Astrocyte (in vitro differentiated cells and primary cell): ENCODE measurements at places on chromosomes 6 and 20. TPM values are rescaled to one million over a fixed set of nuclear protein-coding genes. Genes with fewer than 3 reads are reported as not detected.

ESR1 gene
- 0.05 TPM in 2 replicates for total RNA-seq

OPRL1 gene
- 2.8 and 3.6 TPM in 2 replicates for total RNA-seq

HELZ2 gene
- 188 and 200 TPM in 2 replicates for total RNA-seq

DNA sequence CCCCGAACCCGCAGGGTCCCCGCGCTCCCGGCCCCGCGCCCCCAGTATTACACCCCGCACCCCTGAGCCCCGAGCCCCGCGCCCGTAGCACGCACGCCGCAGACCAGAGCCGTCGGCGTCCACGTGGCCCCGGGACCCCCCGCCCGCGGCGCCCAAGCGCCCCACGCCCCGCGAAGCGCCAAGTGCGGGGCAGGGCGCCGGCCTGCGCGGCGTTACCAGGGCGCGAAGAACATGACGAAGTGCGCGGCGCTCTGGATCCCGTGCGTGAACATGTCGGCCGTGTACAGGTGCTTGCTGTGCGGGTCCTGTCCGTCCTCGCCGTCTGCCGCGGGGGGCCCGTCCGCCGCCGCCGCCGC is 312 bp downstream of the TXNDC5 start:
- DNase-seq = no peak

- DNase-seq = peak; percentile 27
Observed at GRCh38 chr20:49320460-49320859, 42.6 kb upstream of the ZNFX1 start.

DNA sequence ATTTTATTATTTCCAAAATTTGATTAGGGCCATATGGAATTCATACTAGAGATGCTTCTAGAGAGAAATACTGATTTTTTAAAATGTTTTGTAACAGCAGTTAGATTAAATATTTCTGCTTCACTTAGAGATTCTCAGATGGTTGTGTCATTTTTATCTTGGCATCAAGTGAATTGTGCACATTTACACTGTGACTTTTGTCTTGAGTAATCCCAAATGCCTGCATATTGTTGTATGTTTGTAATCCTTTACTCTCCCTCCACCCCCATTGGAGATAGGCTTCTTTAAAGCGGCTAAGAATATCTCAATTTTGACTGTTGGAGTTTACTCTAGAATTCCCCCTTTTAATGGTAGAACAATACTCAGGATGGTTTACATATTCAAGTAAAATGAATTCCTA is 19.0 kb downstream of the STX16 start:
- DNase-seq = no peak

DNA sequence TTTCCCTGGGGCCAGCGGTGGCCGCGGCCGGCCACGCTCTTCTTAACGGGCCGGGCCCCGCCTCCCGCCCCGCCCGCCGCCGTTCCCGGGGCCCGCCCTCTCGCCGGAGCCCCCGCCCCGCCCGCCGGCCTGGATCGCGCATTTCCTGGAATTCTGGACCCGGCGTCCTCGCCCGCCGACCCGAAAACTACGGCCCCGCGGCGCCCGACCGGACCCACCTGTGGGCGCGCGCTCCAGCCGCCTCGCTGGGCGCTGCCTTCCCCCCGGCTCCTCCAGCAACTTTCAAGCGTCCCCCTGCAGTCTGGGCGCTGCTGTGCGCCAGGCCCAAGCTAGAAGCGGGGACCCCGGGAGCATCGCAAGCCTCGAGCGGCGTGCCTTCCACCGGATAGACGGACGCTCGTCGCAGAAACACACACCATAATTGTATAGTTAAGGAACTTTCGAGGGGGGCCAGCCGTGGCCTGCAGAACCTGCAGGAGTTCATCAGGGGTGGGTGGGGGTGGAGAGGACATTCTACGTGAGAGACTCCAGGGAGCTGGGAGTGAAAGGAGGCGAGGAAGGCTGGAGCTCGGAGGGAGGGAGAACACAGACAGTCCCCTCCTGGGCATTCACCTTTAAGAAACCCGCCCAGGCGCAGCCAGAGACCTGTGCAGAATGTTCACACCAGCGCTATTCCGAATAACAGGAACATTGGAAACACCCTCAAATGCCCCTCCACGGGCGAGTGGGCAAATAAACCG is at the start of gene ADA:
Gene ADA, minus strand, starts transcription at position 16 of the 740 bp plus-strand sequence. CDS start 92 bp downstream, outside the sequence.
- DNase-seq = peak; percentile 15

DNA sequence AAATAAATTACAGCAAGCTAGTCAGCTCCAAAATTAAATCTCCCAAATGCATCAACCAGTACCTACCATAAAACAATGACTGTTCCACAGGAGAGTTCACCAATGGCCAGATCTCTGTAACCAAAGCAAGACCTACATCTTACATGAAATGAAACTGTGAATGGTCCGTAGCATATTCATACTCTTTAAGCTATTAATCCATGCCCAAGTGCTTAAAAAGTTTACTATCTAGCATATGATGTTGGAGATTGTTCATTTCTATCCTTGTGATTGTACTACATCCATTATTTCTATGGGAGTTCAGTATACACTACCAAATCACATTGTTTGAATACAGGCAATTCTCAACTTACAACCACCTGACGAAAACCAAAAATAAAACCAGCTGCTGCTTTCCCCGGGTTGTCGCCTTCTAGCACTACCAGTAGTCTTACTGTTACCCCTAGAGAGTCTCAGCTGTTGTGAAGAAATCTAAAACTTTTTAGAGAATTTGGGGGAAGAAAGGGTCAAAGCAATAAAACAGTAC is 38.0 kb downstream of the HIVEP2 start:
- DNase-seq = no peak

GRCh38 chr6:13288969-13289391 is 39.4 kb downstream of the TBC1D7 start:
- DNase-seq = no peak

GRCh38 chr20:16541226-16541625 is 32.0 kb downstream of the KIF16B start:
- DNase-seq = no peak

DNA sequence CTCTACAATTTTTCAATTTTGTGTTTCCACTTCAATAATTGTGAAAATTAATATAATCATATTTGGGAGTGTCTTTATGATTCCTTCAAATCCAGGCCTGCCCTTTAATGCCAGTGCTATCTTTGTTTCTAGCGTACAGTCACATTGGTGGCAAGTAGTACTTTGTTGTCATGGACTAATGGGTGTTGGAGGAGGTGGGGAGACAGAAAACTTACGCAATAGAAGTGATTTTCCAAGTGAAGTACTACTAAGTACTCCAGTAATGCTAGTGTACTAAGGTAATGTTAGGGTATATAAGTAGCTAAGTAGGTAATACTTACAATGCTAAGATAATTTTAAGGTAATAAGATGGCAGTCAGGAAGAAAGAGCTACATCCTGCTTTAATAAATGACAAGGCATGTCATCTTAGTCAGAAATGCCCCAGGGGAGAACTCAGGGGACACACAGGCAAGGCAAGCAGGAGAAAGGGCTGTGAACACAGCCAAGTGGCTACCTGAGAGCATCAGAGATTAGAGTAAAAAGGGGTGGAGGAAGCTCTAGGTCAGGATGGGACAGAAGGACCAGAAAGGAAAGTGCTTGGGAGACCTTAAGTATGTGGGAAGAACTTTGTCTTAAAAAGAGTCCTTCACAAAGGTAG is 217.2 kb upstream of the PRDM1 start:
- DNase-seq = no peak

GRCh38 chr6:52109171-52109571 is 21.8 kb upstream of the PKHD1 start:
- no peak for DNase-seq

GRCh38 chr6:29749308-29749662 is 26.1 kb downstream of the HLA-F start:
- no peak for DNase-seq

- DNase-seq = no peak
Observed at GRCh38 chr20:23290761-23291574, 59.6 kb upstream of the NXT1 start.

- no peak for DNase-seq
Observed at GRCh38 chr6:105606831-105607463, 204.1 kb upstream of the PREP start.

- no peak for DNase-seq
Observed at GRCh38 chr6:87897013-87897412, 150.6 kb upstream of the SPACA1 start.

DNA sequence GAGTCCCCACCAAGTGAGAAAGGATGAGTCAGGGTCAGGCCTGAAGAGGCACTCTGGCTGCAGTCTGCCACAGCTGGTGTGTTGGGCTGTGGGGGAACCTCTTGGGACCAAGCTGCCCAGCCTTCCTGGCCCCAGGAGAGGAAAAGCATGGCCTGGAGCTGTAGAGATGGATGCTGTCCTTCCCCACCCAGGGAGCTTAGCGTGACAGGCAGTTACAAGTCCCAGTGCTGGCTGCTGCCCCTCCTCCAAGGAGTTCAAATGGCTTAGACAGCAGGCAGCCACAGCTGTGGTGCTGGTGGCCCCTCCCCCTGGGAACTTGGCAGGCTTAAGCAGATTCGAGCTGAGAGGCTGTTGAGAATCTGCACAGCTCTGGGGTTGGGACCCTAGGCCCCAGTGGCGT is 253.2 kb downstream of the PLCB1 start:
- DNase-seq = peak; percentile 14
